ENCODE measurements at places on chromosomes 7 and 10.

DNA sequence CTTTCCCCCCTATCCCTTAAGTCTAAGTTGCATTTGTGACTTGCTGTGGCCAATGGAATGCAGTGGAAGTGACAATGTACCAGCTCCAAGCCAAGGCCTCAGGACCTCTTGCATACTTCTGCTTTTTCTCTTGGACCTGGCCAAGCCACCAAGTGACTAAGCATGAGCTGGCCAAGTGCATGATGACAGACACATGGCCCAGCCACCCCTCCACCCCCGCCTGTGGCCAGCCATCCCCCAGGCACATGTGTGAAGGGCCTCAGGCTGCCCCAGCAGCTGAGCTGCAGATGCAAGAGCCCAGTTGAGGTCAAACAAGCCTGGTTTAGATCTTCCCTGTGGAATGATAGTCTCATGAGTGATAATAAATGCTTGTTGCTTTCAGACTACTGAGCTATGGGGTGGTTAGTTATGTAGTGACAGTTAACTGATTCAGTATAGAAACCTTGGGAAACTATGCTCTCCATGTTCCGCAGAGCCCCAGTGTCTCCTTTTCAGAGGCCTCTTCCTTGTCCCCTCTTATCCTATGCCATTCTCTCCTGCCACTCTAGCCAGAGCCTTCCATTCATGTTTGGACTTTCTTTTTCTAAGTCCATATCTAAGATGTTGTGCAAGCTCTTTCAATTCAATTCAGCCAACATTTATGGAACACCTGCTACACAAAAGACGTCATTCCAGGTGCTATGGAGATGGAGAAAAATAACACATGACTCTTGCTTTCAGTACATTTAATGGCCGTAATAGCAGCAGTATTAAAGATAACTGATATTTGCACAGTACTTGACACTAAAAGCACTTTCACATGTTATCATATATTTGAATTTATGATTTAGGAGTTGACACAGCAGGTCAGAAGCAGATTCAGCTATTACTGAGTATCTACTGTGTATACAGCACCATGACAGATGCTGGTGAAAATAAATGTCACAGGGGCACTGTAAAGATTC is 55.5 kb upstream of the LOXL4 start:
- H3K4me1 ChIP-seq, result no peaks in the 10 kb centered on the region
- no peak for DNase-seq
- H3K27me3 ChIP-seq, result peaks cover 12% of the 10 kb centered on the region
- no peak overlapping the region for H3K27ac ChIP-seq
- no peaks in the 10 kb centered on the region for H3K36me3 ChIP-seq
- H3K4me3 ChIP-seq, result no peak overlapping the region

DNA sequence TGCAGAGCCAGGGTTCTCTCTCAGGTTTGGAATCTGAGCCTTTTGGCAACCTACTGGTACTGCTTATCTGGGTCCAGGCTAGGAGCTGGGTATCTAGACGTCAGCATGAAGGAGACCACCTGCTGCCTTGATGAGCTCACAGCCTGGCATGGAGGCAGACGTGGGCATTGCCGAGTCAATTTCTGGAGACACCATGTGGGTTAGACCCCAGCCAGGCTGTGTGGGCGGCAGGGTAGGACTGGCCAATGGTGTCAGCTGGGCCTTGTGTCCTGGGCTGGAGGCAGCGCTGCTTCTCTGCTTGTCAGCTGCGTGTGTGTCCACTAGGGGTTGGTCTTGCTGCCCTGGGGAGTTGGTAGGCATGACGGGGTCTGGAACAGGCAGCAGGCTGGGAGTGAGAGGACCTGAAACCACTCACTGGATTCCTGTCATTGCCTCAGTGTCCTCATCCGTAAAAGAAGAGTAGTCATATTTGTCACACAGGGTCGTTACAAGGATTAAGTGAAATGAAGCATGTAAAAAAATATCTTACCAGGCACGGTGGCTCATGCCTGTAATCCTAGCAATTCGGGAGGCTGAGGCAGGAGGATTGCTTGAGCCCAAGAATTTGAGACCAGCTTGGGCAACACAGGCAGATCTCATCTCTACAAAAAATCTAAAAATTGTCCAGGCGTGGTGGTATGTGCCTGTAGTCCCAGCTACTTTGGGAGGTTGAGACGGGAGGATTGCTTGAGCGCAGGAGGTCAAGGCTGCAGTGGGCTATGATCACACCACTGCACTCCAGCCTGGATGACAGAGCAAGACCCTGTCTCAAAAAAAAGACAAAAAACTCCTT is 31.7 kb upstream of the ANKRD2 start:
- H3K27me3 ChIP-seq, result no peaks in the 10 kb centered on the region
- H3K4me3 ChIP-seq, result no peak overlapping the region
- no peak for DNase-seq
- peaks cover 10% of the 10 kb centered on the region for H3K4me1 ChIP-seq
- no peak overlapping the region for H3K27ac ChIP-seq

- H3K4me1 ChIP-seq, result peaks cover 52% of the 10 kb centered on the region
- no peaks in the 10 kb centered on the region for H3K36me3 ChIP-seq
- H3K27me3 ChIP-seq, result no peaks in the 10 kb centered on the region
- H3K27ac ChIP-seq, result no peak overlapping the region
- no peak overlapping the region for H3K4me3 ChIP-seq
Measured at GRCh38 chr7:50160206-50160605, 67.2 kb upstream of the ZPBP start.

- no peaks in the 10 kb centered on the region for H3K36me3 ChIP-seq
- no peak overlapping the region for H3K4me3 ChIP-seq
- no peak for DNase-seq
- peaks cover 3% of the 10 kb centered on the region for H3K4me1 ChIP-seq
- no peak overlapping the region for H3K27ac ChIP-seq
Measured at GRCh38 chr10:118827053-118827452, 72.3 kb upstream of the CACUL1 start.

- DNase-seq, result peak; percentile 1
- H3K27me3 ChIP-seq, result no peaks in the 10 kb centered on the region
- no peaks in the 10 kb centered on the region for H3K36me3 ChIP-seq
- no peak overlapping the region for H3K27ac ChIP-seq
- no peak overlapping the region for H3K4me3 ChIP-seq
- H3K4me1 ChIP-seq, result no peaks in the 10 kb centered on the region
Measured at GRCh38 chr10:63976538-63976937, 455.3 kb downstream of the REEP3 start.

DNA sequence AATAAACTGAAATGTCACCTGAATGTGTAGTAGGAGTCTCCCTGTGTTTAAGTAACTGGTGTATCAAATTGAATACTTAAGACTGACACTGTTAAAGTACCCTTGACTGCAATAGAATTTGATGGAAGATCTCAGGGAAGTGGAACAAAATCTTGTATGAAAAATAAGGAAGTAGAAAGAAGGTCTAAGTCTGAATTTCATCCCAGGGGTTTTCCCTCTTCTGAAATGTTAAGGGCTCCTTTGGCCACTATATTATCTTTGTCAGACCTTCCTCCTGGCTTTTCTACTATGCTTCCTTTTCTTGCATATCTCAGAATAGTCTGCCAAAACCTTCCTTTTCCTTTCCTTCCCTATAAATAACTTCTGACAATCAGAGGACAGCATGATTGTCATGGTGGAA is 59.6 kb downstream of the BLNK start:
- no peak overlapping the region for H3K27ac ChIP-seq
- no peaks in the 10 kb centered on the region for H3K36me3 ChIP-seq
- no peak overlapping the region for H3K4me3 ChIP-seq
- no peak for DNase-seq

DNA sequence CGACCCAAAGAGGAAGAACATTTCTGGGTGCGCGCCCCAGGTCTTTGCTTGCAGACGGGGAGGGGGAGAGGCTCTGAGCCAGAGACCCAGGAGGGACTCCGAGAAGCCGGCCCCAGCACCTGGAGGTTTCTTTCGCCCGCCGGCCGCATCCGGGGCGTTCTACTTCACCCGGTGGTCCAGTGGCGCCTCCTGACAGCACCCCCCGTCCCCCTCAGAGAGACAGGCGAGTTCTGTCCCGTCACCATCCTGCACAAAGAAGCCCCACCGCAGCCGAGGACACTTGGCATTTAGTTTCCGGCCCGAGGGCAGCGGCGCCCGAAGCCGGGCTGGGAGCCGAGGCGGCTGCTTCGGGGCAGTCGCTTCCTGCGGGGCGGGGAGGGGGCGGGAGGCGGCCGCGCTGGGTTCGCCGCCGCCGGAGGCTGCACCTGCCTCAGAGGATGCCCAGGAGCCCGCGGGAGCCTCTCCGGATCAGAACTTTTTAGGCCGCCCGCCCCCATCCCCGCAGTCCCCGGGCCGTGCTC is at the start of gene TMEM178B:
Gene TMEM178B, plus strand, starts transcription at position 424 of the 521 bp plus-strand sequence.
- H3K4me3 ChIP-seq, result peak within 1 kb of the TSS; percentile 79
- peaks cover 24% of the 10 kb centered on the region for H3K4me1 ChIP-seq
- peaks cover 2% of the 10 kb centered on the region for H3K36me3 ChIP-seq
- peak; percentile 4 for DNase-seq
- H3K27me3 ChIP-seq, result peaks cover 46% of the 10 kb centered on the region

GRCh38 chr7:131384286-131384635 is 56.6 kb downstream of the MKLN1 start:
- no peak overlapping the region for H3K4me3 ChIP-seq
- DNase-seq, result no peak
- H3K27ac ChIP-seq, result peak overlapping the region; percentile 8
- H3K27me3 ChIP-seq, result no peaks in the 10 kb centered on the region
- H3K36me3 ChIP-seq, result peaks cover 31% of the 10 kb centered on the region

- DNase-seq, result no peak
- H3K4me1 ChIP-seq, result no peaks in the 10 kb centered on the region
- H3K27me3 ChIP-seq, result peaks cover 10% of the 10 kb centered on the region
- peaks cover 5% of the 10 kb centered on the region for H3K36me3 ChIP-seq
Measured at GRCh38 chr10:121112579-121113384, 261.6 kb downstream of the WDR11 start.

DNA sequence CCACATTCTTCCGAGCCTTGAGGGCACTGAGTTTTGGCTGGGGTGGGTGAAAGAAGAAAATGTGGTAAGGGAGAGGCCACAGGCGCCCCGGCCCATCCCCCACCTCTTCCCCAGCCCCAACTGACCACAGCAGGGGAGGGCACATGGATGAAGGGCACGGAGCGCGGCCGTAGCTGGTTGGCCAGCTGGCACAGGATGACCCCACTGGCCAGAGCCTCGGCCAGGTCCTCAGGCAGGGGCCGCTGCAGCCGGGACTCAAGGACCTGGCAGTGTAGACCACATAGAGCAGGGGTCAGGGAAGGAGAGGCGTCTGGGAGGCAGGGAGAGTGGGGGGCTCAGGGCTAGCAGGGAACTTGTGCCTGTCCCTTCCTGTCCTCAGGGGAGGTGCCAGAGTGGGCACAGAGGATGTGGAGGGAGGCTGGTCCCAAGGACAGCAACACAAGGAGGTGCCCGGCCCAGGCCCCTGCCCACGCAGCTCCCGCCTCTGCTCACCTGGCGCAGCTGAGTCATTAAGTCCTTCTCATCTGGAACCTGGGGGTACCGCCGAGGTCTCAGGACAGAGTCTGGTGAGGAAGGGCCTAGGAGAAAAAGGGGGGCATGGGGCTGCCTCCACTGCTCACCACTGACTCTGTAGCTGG is 2.2 kb upstream of the SAP25 start:
- no peaks in the 10 kb centered on the region for H3K36me3 ChIP-seq
- no peaks in the 10 kb centered on the region for H3K27me3 ChIP-seq
- H3K27ac ChIP-seq, result no peak overlapping the region
- DNase-seq, result no peak
- H3K4me1 ChIP-seq, result peaks cover 33% of the 10 kb centered on the region

GRCh38 chr7:102432442-102433218 is 745 bp upstream of the ORAI2 start:
- no peaks in the 10 kb centered on the region for H3K27me3 ChIP-seq
- peaks cover 56% of the 10 kb centered on the region for H3K4me1 ChIP-seq
- no peaks in the 10 kb centered on the region for H3K36me3 ChIP-seq
